Fibroblast of lung (primary cell): ENCODE measurements at places on chromosomes 11 and 22. TPM values are rescaled to one million over a fixed set of nuclear protein-coding genes. Genes with fewer than 3 reads are reported as not detected.

The TUB gene
- 9.6 and 10.3 TPM in 2 replicates for total RNA-seq

GRCh38 chr11:7587712-7588111 lies 73.9 kb downstream of the PPFIBP2 start:
- no peak for DNase-seq
- no peak overlapping the region for H3K4me3 ChIP-seq
- H3K4me1 ChIP-seq: peaks cover 2% of the 10 kb centered on the region
- no peaks in the 10 kb centered on the region for H3K36me3 ChIP-seq

DNA sequence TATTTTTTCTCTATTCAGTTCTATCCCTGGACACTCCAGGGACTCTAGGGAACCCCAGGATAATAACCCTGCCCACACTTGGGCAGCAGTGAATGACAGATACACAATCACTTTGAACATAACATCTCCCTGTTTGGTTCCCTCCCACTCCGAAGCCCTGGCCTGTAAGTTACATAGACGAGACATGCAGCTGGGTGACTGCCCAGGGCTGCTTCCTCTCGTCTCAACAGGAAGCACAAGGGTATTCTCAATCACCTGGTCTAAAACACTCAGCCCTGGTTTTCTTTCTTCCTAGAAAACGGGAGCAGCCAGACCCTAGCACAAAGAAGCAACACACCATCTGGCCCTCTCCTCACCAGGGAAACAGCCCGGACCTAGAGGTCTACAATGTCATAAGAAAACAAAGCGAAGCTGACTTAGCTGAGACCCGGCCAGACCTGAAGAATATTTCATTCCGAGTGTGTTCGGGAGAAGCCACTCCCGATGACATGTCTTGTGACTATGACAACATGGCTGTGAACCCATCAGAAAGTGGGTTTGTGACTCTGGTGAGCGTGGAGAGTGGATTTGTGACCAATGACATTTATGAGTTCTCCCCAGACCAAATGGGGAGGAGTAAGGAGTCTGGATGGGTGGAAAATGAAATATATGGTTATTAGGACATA lies 19.4 kb downstream of the LAYN start:
- H3K36me3 ChIP-seq: peaks cover 11% of the 10 kb centered on the region
- no peaks in the 10 kb centered on the region for H3K27me3 ChIP-seq
- H3K27ac ChIP-seq: peak overlapping the region; percentile 45
- H3K4me3 ChIP-seq: no peak overlapping the region
- DNase-seq: no peak

- H3K4me1 ChIP-seq: no peaks in the 10 kb centered on the region
- no peak for DNase-seq
- no peaks in the 10 kb centered on the region for H3K36me3 ChIP-seq
- H3K27ac ChIP-seq: no peak overlapping the region
- no peaks in the 10 kb centered on the region for H3K27me3 ChIP-seq
Measured at GRCh38 chr11:122277493-122277892, 161.5 kb upstream of the BLID start.
